Activated T-helper 2 cell treated with anti-CD3 and anti-CD28 coated beads, Interferon-gamma antibody, Interleukin-2, Interleukin-4, amounts not matched to agents 10 μg/mL and 5 μg/mL and 100 μg/mL, durations not matched to agents 14 hours and 24 hours and 36 hours (primary cell): ENCODE measurements at places on chromosomes 1 and 21. TPM values are rescaled to one million over a fixed set of nuclear protein-coding genes. Genes with fewer than 3 reads are reported as not detected.

The LEFTY1 gene
- total RNA-seq: not detected in 2 replicates

The ELAPOR1 gene
- total RNA-seq: 17.5 and 19.7 TPM in 2 replicates

The VAV3 gene
- 1.9 and 4.1 TPM in 2 replicates for total RNA-seq

The SH2D1B gene
- total RNA-seq: 0.84 and 1.0 TPM in 2 replicates

The PIGR gene
- not detected in 2 replicates for total RNA-seq

The SMIM1 gene
- total RNA-seq: 1.4 and 2.3 TPM in 2 replicates

The GJA9 gene
- total RNA-seq: not detected in 2 replicates

The ZMYND12 gene
- 0.11 and 0.28 TPM in 2 replicates for total RNA-seq

The NDUFV3 gene
- 39.6 and 45.9 TPM in 2 replicates for total RNA-seq

The SLAMF7 gene
- total RNA-seq: 4.1 and 5.5 TPM in 2 replicates

The FABP3 gene
- total RNA-seq: not detected in 2 replicates

The ZNF678 gene
- total RNA-seq: 5.1 and 5.7 TPM in 2 replicates

The CACNA1E gene
- not detected in 2 replicates for total RNA-seq

The SAMD11 gene
- total RNA-seq: not detected in 2 replicates

DNA sequence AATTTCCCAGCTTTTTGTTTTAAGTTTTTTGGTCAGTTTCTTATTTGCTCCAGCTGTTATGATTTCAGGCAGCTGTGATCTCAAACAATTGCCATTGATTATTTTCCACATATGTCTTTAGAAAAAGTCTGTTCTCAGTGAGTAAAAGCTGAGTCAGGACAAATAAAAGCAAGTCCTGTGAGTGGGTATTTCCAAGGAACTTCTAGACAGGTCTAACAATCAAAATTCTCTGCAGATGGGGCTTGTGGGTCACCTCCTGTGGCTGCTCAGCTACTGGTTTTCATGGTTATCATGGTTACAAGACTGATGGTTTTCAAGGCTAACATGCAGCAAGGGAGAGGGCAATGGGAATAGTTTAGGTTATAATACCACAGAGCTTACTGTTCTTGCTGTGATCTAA is 585.7 kb downstream of the LMO4 start:
- no peak for DNase-seq

DNA sequence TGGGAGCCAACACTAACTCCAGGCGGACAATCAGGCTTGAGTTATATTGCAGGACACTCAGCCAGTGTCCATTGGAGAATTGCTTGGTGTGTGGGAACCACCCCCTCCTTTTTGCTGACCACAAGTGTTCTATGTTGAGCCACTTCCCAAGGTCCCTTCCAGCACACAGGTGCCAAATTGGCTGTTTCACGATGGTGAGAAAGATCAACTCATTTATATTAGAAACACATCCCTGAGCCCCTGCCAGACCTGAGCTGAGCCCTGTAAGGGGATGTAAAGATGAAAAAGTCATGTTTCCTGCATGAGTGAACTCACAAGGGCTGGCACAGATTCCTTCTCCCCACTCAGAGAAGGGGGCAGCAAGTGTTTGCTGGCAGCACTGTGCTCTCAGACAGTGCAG is 96.5 kb downstream of the KCNN3 start:
- DNase-seq: no peak

- no peak for DNase-seq
Observed at GRCh38 chr1:52727114-52727586, 897 bp downstream of the ZYG11B start.

GRCh38 chr1:37134599-37134998 is 100.3 kb upstream of the GRIK3 start:
- DNase-seq: no peak

DNA sequence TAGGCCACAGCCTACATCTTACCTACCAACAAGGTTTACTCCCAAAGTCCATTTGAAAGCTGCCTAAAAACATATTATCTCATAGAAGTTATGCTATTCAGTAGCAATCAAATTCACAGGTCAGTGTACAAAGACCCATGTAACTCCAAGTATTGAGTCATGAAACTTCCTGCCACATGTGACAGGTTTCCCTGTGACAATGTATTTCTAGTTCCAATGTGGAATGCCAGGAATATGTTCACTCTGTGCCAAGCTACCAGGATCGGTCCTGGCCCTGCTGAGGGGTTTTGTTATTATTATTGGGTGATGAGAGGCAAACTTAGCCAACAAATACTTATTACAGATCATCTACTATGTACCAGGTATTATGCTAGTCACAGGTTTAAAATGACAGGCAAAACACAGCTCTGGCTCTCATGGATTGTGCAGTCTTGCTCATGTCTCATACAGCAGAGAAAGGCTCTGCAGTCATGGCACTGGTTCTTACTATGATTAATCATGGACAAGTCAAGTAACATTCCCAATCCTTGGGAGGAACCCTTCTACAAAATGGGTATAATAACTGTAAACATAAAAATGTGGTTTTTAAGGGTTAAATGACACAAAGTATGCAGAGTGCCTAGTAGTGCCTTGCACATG is 22.5 kb downstream of the DPH5 start:
- no peak for DNase-seq

DNA sequence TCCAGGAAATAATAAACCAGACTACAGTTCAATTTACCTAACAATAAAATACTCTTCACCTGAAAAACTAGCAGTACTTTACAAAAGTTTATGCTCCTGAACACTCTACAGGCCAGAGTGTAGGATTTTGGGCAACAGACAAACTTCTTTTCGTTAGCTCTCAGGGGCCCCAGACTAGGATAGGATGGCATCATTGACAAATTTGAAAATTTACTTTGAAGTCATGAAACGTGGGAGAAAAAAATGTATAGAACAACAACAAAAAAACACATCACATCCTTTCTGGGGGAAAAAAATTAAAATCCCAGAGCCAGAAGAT is 1.2 kb downstream of the PTP4A2 start:
- DNase-seq: no peak

DNA sequence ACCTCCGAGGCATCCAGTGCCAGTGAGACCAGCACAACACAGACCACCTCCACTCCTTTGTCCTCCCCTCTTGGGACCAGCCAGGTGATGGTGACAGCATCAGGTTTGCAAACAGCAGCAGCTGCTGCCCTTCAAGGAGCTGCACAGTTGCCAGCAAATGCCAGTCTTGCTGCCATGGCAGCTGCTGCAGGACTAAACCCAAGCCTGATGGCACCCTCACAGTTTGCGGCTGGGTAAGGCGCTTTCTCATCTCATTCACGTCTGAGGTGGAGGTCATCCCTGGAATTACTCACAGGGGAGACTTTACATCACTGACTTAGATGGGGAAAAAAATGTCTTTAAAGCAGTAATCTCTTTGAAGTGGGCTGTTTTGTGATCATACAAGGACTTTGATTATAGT is 106.3 kb downstream of the CD247 start:
- no peak for DNase-seq

GRCh38 chr1:104797982-104798381 is 1048.3 kb downstream of the AMY1C start:
- DNase-seq: no peak

GRCh38 chr1:39189592-39190041 is 14.9 kb upstream of the MACF1 start:
- no peak for DNase-seq

- DNase-seq: no peak
Observed at GRCh38 chr21:31713973-31714740, 17.8 kb downstream of the SCAF4 start.

- DNase-seq: no peak
Observed at GRCh38 chr1:235863699-235864093, 3.0 kb downstream of the LYST start.

DNA sequence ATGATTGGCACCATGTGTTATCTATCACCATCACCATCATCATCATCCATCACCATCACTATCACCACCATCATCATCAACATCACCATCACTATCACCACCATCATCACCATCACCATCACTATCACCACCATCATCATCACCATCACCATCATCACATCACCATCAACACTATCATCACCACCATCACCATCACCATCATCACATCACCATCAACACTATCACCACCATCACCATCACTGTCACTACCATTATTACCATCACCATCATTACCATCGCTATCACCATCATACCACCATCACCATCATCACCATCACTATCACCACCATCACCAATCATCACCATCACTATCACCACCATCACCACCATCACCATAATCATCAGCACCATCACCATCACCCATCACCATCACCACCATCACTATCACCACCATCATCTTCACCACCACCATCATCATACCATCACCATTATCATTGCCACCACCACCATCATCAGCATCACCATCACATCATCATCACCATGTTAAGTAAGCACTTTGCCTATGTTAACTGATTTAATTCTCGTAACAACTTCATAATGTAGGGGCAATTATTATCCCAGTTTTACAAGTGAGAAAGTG is 112.8 kb downstream of the LIPI start:
- no peak for DNase-seq

- DNase-seq: no peak
Observed at GRCh38 chr1:215963621-215964020, 396.5 kb downstream of the KCTD3 start.

DNA sequence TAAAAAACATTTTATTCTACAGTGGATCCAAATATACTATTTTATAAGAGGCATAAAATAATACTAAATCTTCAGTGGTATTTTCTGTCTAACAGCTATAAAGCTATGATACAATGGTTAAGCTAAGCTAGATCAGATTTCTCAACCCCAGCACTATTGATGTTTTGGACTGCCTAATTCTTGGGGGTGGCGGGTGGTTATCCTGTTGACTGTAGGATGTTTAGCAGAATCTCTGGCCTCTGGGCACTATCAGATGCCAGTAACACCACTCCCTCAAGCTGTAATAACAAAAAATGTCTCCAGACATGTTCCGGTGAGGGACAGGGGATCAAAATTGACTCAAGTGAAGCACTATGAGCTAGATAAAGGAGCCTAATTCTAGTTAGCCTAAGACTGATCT is 118.5 kb downstream of the APP start:
- no peak for DNase-seq

GRCh38 chr1:182120411-182121258 is 59.1 kb upstream of the ZNF648 start:
- no peak for DNase-seq

- DNase-seq: no peak
Observed at GRCh38 chr1:99469550-99469971, 176.4 kb upstream of the PALMD start.

GRCh38 chr1:228072658-228073043 is 9.9 kb upstream of the ARF1 start:
- no peak for DNase-seq

- no peak for DNase-seq
Observed at GRCh38 chr1:161298116-161298515, 11.7 kb downstream of the MPZ start.

- no peak for DNase-seq
Observed at GRCh38 chr1:63790989-63791388, 17.2 kb downstream of the ROR1 start.
